CD14-positive monocyte (primary cell): ENCODE measurements at places on chromosomes 1 and 21. TPM values are rescaled to one million over a fixed set of nuclear protein-coding genes. Genes with fewer than 3 reads are reported as not detected.

SLC44A5 gene
- polyA plus RNA-seq: not detected

NTNG1 gene
- polyA plus RNA-seq: not detected

C1orf210 gene
- 0.05 TPM in 1 of 2 replicates, not detected in the other for polyA plus RNA-seq

ARHGAP30 gene
- polyA plus RNA-seq: 140 TPM

TEDDM1 gene
- not detected for polyA plus RNA-seq

LENEP gene
- not detected in 2 replicates for polyA plus RNA-seq

ARPC5 gene
- polyA plus RNA-seq: 1,089 TPM

CDA gene
- 217 TPM for polyA plus RNA-seq

CD1B gene
- 1.5 and 2.3 TPM in 2 replicates for polyA plus RNA-seq

GPR161 gene
- not detected for polyA plus RNA-seq
